Spleen (tissue), 13 donors: ENCODE measurements at places on chromosomes 1 and 21. TPM values are rescaled to one million over a fixed set of nuclear protein-coding genes. Genes with fewer than 3 reads are reported as not detected.

DNA sequence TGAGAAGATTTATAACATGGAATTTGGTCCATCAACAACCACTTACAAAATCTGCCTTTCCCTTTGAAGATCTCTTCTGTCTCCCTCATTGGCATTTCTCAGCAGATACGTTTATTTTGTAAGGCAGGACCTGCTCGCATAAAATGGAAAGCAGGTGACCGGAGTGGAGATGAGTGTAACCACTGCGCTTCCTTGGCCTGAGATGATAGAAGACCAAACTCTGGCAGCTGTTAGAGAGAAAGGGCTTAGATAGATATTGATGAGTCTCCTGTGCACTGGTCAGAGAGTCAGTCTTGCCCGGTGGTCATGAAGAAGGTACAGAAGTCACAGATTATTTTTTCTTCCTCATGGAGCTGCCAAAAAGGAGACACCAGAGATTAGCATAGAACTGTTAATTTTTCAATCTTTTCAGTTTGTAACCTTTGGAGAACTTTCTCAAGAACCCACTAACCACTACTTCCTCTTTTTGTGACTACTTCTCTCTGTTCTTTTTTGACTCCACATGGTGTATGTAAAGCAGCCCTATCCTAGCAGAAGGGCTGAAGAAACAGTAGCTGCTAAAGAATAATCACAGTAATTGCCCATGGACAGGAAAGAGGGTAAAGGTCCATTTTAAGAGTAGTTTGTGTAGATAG, 47.6 kb downstream of the FCRL3 start:
- H3K36me3 ChIP-seq: no peaks in the 10 kb centered on the region
- no peaks in the 10 kb centered on the region for H3K27me3 ChIP-seq
- DNase-seq: no peak
- no peak overlapping the region for H3K4me3 ChIP-seq

DNA sequence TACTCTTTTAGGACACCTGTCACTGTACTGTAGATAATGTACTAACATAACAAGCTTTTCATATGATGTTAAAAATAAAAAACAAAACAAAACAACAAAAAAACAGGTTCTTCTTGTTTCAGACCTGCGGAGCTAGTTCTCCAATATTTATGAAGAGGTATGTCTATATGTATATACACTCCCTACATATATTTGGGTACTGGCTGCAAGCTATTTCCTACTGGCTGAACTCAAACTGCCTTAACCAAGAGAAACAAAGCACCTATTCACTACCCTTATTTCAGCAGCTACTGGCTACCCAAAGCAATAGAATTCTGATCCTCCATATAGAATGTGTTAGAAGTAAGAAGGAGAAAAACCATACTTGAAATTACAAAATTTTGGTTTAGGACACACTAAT, 73.5 kb downstream of the ABL2 start:
- H3K4me1 ChIP-seq: peaks cover 9% of the 10 kb centered on the region
- DNase-seq: no peak
- H3K4me3 ChIP-seq: no peak overlapping the region
- no peaks in the 10 kb centered on the region for H3K27me3 ChIP-seq
- no peaks in the 10 kb centered on the region for H3K36me3 ChIP-seq

DNA sequence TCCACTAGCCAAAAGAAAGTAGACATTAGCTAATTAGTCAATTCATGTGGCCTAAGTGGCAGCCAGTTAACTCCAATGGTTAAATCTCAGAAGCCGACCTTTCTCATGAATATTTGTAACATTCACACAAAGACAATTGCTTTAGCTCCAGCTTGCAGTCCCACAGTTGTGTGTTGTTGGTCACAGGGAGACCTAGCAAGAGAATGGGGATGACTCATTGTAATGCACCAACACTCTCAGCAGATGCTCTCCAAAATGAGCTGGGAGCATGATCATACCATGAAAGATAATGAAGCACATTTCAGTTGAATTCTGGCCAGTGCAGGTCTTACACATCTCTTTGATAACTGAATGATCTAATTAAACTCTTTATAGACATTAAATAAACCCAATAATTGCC, 160.4 kb downstream of the HLX start:
- H3K36me3 ChIP-seq: no peaks in the 10 kb centered on the region
- no peaks in the 10 kb centered on the region for H3K27me3 ChIP-seq
- H3K27ac ChIP-seq: no peak overlapping the region

DNA sequence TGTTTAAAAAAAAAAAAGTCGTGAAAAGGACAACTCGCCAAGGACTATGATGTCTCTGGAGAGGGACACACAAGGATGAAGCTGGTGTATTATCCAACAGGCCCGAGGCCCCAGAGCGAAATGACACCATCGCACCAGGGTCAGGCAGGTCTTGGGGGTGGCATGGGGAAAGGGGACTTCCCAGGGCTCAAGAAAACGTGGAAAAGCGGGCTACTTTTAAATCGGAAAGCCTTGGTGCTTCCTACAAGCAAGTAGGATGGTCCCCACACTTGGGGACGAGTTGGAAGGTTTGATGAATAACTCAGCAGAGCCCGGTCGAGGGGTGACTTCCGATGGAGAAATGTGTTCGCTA, 505 bp upstream of the GNPAT start:
- peaks cover 69% of the 10 kb centered on the region for H3K4me1 ChIP-seq
- H3K36me3 ChIP-seq: peaks cover 13% of the 10 kb centered on the region
- H3K4me3 ChIP-seq: peak overlapping the region; percentile 72
- DNase-seq: no peak
- no peaks in the 10 kb centered on the region for H3K27me3 ChIP-seq
- peak overlapping the region; percentile 79 for H3K27ac ChIP-seq

DNA sequence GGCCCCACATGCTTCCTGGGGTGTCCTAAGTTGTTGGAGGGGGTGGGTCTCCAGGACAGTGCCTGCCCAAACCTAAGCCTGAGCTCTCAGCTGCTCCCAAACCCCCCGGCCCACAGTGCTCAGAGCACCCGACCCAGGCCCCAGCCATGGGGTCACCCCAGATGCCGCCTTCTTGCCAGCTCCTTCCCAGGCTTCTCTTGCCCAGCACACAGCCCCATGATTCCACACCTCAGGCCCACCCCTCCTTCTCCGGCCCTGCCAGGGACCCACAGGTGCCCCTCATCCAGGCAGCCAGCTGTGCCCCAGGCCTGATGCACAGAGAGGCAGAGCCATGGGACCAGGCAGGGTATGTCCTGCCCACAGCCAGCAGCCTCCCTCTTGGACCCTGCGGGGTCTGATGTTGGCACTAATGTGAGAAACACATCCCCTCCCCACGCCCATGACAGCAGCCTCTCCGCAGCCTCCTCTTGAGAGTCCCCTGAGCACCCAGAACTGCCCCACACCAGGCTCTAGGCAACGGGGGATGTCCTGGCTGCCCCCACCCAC, 4.9 kb downstream of the WNT9A start:
- no peaks in the 10 kb centered on the region for H3K36me3 ChIP-seq
- H3K27ac ChIP-seq: no peak overlapping the region
- peak; percentile 68 for DNase-seq

DNA sequence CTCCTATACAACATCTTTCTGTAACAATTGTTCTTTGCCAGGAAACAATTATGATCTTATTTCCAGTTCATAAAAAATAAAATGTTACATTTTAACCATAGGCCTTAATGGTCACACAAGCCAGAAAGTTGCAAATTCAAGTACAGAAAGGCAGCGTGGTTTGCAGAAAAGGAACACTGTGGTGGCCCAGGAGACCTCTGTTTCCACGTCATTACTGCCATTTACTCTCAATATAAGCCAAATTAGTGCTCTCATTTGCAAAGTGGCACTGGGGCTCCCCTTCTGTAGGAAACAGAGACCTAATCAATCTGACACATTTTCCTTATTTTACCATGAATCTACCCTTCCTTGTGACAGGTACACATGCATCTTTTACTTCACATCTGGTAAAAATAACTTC, 79.3 kb upstream of the TLR5 start:
- no peak for DNase-seq
- no peak overlapping the region for H3K27ac ChIP-seq
- no peak overlapping the region for H3K4me3 ChIP-seq
- H3K27me3 ChIP-seq: no peaks in the 10 kb centered on the region
- no peaks in the 10 kb centered on the region for H3K36me3 ChIP-seq

DNA sequence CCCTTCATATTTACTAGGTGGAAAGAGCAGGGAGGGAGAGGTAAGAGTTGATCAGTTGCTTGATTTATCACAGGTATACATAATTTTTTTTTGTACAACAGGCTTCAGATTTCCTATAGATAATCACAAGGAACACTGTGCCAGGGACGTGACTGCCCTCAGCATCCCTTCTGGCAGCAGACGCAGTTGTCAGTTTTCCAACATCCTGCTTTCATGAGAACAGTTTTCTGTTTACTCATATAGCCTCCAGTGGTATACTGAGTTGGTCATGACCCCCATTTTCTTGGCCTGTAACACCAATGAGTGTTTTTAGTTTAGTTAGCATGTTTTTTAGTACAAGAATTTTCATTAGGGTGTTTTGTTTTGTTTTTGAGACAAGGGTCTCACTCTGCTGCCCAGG, 37.9 kb upstream of the PTPRF start:
- peaks cover 4% of the 10 kb centered on the region for H3K4me1 ChIP-seq
- no peak for DNase-seq
- H3K27me3 ChIP-seq: no peaks in the 10 kb centered on the region
- peak overlapping the region; percentile 48 for H3K27ac ChIP-seq
- no peaks in the 10 kb centered on the region for H3K36me3 ChIP-seq

DNA sequence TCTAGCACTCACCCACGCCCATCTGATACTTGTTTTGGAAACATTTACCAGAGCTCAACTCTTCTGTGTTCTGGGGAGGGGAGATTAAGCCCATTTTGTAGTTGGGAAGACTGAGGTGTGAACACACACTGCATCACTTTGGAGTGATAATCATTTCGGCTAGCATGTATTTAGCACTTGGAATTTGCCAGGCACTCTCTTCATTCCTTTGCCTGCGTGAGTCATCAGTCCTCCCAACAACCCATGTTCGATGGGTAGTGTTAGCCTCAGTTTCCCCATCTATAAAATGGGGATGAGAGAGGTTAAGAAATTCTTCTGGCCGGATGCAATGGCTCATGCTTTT, 182.8 kb upstream of the TMEM51 start:
- no peak overlapping the region for H3K4me3 ChIP-seq
- H3K4me1 ChIP-seq: peaks cover 84% of the 10 kb centered on the region
- peak overlapping the region; percentile 29 for H3K27ac ChIP-seq
- no peak for DNase-seq

- H3K27me3 ChIP-seq: peaks cover 13% of the 10 kb centered on the region
- no peaks in the 10 kb centered on the region for H3K4me1 ChIP-seq
- no peak overlapping the region for H3K4me3 ChIP-seq
- no peaks in the 10 kb centered on the region for H3K36me3 ChIP-seq
- no peak overlapping the region for H3K27ac ChIP-seq
These were observed 119.5 kb upstream of the TMPRSS2 start for GRCh38 chr21:41627428-41627827.

- no peak overlapping the region for H3K4me3 ChIP-seq
- H3K4me1 ChIP-seq: no peaks in the 10 kb centered on the region
- no peak for DNase-seq
These were observed 49.5 kb upstream of the GPR37L1 start for GRCh38 chr1:202073206-202073605.

GRCh38 chr1:94056996-94057395, 64.0 kb downstream of the ABCA4 start:
- H3K27ac ChIP-seq: no peak overlapping the region
- no peaks in the 10 kb centered on the region for H3K4me1 ChIP-seq
- H3K4me3 ChIP-seq: no peak overlapping the region
- H3K27me3 ChIP-seq: no peaks in the 10 kb centered on the region

DNA sequence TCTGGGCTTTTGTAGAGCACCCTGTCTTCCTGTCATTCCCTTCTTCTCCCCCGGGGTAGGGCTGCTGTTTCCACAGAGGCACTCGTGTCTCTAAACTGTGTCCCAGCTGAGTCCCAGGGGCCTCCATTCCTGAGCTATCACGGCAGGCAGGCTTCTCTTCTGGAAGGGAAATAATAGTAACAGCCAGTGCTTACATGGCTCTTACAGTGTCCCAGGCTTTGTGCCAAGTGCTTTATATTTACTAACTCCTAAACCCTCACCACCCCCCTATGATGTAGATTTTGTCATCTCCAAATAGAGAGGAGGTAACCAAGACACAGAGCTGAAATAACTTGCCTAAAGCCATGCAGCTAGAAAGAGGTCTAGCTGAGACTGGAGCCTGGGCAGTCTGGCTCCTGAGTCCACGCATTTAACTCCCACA, 1.4 kb upstream of the CELF3 start:
- no peaks in the 10 kb centered on the region for H3K36me3 ChIP-seq
- peaks cover 32% of the 10 kb centered on the region for H3K4me1 ChIP-seq
- H3K4me3 ChIP-seq: no peak overlapping the region
- no peak overlapping the region for H3K27ac ChIP-seq

DNA sequence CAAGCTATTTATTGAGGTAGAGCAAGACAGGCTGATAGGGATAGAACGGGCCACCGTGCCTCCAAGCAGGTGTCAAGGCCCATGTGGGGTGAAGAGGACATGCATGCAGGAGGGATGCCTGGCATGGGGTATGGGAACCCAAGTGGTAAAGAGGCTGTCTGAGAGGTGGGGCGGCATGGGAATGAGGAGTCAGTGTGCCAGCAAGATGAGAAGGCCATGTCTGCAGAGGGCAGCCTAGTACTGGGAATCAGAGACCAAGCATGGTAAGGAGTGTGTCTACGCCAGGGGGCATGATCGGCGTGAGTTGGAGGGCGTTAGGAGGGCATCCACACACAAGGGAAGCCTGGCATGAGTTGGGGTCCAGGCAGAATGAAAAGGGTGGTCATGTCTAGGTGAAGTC, 303.7 kb upstream of the PLD5 start:
- no peak for DNase-seq
- H3K27ac ChIP-seq: no peak overlapping the region
- no peaks in the 10 kb centered on the region for H3K36me3 ChIP-seq
- H3K4me3 ChIP-seq: no peak overlapping the region

DNA sequence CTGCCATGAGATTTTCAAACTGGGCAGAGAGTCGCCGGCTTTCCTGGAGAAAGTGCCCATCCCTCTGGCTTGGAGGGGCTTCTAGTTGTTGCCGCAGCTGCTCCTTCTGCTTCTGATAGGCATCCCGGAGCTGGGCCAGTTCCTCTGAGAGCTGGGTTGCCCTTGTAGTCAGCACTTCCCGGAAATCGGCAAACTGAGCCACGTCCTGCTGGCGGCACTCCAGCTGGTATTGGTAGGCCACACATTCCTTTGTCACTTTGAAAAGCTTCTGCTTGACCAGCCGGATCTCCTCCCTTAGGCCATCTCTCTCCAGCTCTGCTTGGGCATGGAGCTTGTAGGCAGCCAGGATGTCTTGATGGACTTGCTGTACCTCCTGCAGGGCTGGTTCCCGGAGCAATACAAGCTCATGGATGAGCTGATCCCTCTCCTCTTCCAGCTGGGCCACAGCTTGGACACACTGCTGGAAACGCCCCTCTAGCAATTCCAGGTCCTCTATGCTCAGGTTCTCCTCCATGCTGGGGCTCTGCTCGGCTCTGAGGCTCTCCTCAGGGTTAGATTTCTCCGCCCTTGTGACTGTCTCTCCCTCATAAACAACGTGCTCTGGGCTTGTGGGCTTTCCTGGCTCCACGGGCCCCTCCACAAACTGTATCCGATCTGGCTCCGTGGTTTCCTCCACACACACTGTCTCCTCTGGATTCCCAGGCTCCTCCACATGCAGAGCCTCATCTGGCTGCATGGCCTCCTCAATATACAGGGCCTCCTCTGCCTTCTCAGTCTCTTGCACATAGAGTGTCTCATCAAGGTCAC, 7.3 kb downstream of the SYNC start:
- no peaks in the 10 kb centered on the region for H3K4me1 ChIP-seq
- DNase-seq: peak; percentile 86
- peaks cover 10% of the 10 kb centered on the region for H3K36me3 ChIP-seq
- H3K27me3 ChIP-seq: no peaks in the 10 kb centered on the region

Gene ZMYM4
- 10.7 TPM for polyA plus RNA-seq

Gene SH3GLB1
- 27.3 TPM for polyA plus RNA-seq

Gene SF3B4
- 27.8 TPM for polyA plus RNA-seq

Gene TNFRSF4
- polyA plus RNA-seq: 23.4 TPM

Gene NEK7
- polyA plus RNA-seq: 17.9 TPM

Gene CD52
- 2,540 TPM for polyA plus RNA-seq

Gene C1QB
- 225 TPM for polyA plus RNA-seq

Gene ATG4C
- polyA plus RNA-seq: 15.6 TPM

Gene ZMYM1
- 6.0 TPM for polyA plus RNA-seq
